ENCODE measurements at places on chromosomes 11 and 22. TPM values are rescaled to one million over a fixed set of nuclear protein-coding genes. Genes with fewer than 3 reads are reported as not detected.
A peak's percentile ranks its signal among the peaks of the same experiment; 100 is the strongest.

- no peak for DNase-seq
These were observed 47.5 kb upstream of the GRAMD1B start for GRCh38 chr11:123382555-123383074.

DNA sequence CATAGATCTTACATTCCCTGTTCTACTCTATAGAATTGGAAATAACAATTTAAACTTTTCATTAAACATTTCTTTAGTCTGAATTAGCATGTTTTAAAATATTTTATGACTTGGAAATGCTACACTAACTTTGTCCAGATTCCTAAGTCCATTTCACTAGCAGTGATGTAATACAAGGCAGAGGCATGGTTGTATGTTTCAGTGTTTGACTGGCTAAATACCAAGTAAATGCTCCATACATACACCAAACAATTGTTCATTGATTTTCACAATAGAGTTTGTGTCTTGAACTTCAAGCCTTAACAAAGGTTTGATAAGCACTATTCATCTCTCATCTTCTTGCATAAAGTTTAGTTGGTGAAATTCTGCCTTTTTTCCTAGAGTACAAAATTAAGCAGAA lies 13.5 kb downstream of the ZBED5 start:
- no peak for DNase-seq

The OR52E8 gene
- polyA plus RNA-seq = not detected

The ADAMTS8 gene
- polyA plus RNA-seq = 0.02 TPM

The KDM4D gene
- polyA plus RNA-seq = 0.17 TPM

DNA sequence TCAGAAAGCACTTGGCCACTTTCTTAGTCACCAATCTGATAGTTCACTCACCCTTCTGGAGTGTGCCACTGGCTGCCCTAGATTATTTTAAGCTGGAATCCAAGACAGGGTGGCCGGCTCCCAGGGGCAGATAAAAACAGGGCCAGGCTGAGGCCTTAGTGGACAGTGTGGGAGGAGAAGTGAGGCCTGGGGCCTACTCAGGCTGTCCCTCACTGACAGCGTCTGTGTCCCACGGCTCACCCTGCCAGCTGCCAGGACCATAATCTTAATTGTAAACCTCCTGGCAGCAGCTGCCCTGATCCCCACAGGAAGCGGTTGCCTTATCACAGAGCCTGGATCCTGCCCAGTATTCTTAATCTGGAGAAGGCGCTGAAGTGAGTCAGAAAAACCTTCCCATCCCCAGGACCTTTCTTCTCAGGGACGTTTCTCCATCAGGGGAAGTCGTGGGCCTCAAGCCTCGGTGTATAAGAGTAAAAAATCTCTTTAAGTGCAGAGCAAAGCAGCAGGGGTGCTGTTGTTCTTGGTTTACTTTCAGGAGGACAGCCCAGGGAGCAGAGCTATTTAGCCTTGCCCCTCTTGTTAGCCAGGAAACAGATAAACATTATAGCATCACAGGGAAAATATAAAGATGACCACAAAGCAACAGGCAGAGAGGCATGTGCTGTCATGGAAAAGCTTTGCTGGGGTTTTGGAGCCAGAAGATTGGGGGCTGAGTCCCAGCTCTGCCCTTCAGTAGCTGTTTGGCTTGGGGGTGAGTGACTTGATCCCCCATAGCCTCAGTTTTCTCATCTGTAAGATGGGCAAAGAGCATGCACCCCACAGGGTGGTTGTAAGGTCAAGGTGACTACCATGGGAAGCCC lies 39.6 kb downstream of the TSPAN18 start:
- no peak for DNase-seq

- DNase-seq = no peak
These were observed 18.7 kb downstream of the ZNF74 start for GRCh38 chr22:20412474-20413216.

The LRRC56 gene
- polyA plus RNA-seq = 0.46 TPM

- DNase-seq = no peak
These were observed 41.9 kb downstream of the CERK start for GRCh38 chr22:46696229-46696518.

DNA sequence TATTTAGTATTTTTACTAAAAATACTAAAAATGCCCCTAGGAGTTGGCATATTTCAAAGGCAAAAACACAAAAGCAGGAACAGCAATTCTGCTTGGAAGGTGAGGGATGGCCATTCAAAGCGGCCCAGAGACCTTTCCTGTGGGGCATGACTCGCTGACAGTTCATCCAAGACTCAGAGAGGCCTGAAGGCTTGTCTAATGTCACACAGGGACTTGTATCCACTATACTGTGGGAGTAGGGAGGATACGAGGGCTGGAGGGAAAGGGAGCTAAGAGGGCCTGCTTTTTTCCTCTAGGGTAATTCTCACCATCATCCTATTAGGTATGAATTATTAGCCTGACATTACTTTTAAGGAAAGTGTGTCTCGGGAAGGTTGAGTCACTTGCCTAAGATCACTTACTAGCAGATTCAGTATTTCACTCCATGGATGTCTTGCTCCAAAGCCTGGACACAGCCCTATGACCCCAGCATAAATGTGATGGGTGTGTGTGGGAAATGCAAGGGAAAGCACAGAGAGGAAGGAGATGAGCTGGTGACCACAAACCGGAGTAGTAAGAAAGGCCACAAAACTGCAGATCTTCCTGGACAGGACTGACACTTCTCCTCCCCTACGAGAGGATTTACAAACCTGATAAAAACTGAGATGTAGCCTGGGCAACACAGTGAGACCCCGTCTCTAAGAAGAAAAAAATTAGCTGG lies 16.7 kb upstream of the UCP3 start:
- no peak for DNase-seq

- peak; percentile 67 for DNase-seq
These were observed 966 bp downstream of the AHNAK start for GRCh38 chr11:62545437-62546243.

The SMIM35 gene
- not detected for polyA plus RNA-seq

- no peak for DNase-seq
These were observed 847.9 kb upstream of the ANO3 start for GRCh38 chr11:25483915-25484635.

The OR5A1 gene
- polyA plus RNA-seq = not detected

GRCh38 chr11:36009473-36009872 lies 65.6 kb downstream of the LDLRAD3 start:
- no peak for DNase-seq

The OR52H1 gene
- not detected for polyA plus RNA-seq

The TRIM29 gene
- polyA plus RNA-seq = 0.22 TPM

DNA sequence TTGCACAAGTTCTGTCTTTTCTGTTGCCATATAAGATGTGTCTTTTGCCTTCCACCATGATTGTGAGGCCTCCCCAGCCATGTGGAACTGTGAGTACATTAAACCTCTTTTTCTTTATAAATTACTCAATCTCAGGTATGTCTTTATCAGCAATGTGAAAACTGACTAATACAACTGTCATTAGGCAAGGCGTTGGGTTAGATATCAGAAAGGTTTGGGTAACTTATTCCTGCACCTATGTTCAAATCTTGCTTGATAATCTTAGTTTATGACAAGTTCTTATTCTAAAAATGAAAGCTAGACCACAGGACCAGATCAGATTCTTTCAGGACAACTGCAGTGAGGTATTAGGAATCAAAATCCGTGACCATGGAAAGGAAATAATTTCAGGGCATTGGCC lies 160.6 kb upstream of the BDNF start:
- no peak for DNase-seq

DNA sequence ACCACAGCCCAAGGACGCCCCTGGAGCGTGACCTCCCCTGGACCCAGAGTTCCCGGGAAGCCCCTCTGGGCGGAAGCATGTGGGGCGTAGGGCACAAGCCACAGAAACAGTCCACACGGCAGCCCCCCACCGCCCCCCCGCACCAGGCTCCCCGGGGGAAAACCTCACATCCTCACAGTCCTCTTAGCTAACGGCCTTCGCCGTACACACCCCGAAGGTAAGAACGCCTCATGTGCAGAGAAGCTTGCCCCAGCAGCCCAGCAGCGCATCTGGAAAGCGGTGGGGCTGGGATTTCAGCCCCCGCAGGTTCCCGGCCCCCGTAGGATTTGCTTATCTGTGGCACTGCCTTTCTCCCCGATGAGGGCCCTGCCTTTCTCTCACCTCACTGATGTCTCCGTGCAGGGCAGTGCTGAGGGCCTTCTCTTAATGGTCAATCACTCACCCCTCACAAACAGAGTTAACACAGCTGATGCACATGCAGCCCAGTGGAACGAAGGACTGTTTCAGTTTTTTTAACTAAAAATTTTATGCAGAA lies 309.2 kb downstream of the BRD1 start:
- DNase-seq = no peak

DNA sequence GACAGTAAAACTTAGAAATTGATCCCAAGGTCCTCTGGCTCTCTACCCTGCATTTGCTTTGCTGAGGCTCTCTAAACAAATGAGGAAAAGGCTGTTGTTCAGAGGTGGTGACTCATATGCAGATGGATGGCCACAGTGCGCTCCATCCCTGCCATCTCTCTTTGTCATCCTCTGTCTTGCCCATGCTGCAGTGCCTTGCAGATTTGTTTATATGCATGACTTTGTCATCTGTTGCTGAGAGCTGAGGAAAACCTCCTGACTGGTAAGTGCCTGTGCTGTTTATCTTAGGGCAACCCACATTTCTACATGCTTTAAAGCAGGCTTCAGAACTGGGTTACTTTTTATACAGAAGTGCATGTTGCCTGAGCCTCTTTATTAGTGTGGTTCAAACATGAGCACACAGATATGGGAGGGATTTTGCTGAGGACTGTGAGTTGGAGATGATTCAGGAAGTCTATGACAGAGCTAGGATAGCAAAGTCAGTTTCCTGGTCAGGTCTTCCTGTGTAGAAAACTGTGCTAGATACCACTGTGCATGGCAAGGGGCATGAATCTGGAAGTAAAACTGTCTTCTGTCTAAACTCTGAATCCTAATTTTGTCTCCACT lies 57.4 kb downstream of the JAM3 start:
- no peak for DNase-seq

DNA sequence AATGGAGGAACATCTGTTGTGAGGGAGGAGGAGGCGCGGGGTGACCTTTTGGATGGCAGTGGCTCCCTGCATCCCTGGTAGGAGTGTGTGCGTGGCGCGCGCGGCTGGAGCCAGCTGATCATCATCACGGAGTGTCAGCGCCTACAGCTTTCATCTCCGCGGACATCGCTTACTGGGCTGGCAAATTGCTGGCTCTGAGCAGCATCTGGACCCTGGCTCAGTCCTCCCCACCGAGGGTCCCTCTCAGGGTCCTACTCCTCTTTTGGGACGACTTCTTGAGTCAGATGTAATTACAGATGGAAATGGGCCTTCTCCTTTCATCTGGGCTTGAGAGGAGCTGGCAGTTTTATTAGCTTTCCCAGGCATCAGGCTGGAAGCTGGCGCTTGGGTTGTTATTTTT lies 85.3 kb downstream of the CACNA1I start:
- peak; percentile 49 for DNase-seq

DNA sequence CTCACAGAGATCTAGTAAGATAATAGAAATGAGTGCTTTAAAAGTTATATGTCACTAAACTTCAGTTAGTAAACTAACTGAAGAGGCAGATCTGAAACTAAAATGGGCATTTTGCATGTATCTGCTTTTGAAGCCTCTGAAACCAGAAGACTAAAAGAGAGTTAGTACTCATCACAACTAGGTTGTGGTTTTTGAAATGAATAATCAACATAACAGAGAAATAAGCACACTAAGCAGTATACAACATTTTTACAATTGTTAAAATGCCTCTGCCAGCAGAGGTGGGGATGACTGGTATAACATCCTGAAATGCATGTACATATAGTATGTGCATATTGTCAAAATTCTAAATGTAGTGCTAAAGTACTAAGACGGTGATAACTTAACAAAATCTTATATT lies 564.5 kb downstream of the DLG2 start:
- no peak for DNase-seq

DNA sequence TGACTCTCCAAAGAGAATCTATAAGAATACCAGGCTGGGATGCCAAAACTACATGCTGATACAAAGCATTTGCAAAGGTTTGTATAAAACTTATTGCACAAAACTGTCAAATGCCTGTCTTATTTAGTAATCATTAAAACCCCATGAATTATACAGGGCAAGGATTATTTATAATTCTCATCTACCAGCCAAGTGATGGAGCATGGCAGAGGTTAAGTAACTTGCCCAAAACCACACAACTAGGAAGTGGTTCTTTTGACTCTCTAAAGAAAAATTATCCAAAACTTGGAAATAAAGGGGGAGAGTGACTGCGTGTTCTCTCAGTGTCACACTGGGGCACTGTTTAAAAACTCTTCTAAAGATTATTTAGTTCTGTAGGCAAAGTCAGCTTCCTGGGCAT lies 17.4 kb upstream of the CLMP start:
- no peak for DNase-seq

GRCh38 chr11:6263662-6264061 lies 4.0 kb downstream of the CCKBR start:
- DNase-seq = no peak

The FOSL1 gene
- polyA plus RNA-seq = not detected

DNA sequence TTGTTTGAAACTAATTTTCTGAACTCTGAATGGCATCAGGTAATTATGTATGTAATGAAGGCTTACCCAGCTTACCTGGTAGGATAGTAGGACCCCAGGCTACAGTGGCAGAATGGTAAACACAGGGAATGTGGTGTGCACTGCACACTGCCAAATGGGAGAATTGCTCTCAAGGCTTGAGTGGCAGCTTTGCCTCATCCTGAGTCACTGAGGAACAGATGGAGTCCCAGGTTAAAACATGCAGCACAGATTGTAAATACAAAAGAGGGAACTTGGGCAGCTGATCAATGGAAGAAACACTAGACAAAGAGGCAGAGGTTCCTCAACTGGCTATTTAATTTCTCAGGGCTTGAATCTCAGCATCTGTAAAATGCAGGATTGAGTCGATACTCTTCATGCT lies 24.4 kb downstream of the GPR83 start:
- no peak for DNase-seq

The APOA1 gene
- polyA plus RNA-seq = 12,059 TPM

- peak; percentile 78 for DNase-seq
These were observed 32.4 kb downstream of the DBX1 start for GRCh38 chr11:20127671-20128527.

The TRIM49 gene
- not detected for polyA plus RNA-seq

The PKDREJ gene
- 0.03 TPM for polyA plus RNA-seq

The PDGFD gene
- polyA plus RNA-seq = 2.7 TPM

GRCh38 chr11:69573761-69574607 lies 67.0 kb upstream of the CCND1 start:
- no peak for DNase-seq

DNA sequence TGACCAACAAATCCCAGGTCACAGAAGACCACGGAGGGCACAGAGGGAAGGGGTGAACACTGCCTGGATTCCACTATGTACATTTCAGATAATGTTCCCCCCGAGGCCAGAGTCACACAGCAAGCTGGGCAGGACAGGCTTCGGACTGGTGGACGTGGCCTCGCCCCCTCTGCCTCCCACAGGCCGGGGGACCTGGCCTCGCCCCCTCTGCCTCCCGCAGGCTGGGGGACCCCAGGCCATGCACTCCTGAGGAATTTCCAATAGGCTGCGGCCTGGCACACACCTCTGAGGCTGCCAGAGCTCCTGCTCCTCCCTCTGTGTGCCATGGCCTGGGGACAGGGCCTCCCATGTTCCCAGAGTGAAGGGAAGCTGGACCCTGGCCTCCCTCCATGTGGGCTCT lies 1352.8 kb downstream of the BRD1 start:
- no peak for DNase-seq
